ENCODE measurements at places on chromosomes 12 and 14.

DNA sequence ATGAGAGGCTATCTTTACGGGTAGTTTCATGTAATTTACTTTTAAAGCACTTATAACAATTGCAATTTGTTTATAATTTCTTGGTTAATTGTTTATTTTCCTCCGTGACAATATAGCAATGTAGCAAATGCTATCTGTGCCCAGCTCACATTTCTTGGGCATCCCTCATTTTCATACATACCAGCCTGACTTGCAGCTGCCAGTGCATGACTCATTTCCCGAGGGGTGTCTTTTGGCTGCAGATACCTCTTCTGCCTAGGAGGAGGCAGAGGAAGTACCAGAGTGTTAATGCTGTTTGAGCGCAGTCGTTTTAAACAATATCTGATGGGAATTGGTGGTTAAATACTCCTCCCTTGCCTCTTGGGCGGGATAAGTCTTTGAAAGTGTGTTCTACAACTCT, 104.2 kb upstream of the ABCD2 start:
- no peak for DNase-seq

GRCh38 chr12:65194949-65195348, 25.6 kb downstream of the LEMD3 start:
- no peak for DNase-seq

DNA sequence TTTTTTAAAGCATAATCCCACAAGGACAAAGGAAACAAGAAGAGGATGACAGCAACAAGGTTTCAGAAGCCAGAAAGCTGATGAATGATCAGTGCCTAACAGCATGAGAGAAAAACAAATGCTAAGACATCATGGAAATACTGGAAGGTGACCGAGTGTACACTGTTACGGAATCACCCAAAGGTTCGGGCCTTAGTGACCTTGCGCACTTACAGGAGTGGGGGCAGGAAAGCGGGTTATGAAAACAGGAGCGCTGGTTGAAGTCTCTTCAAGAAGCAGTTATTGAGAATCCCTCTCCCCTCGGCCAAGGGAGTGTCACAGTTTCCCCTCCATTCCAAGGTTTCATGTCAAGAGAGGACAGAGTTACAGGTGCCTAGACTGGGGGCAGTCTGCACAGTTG, 42.6 kb downstream of the SLC25A47 start:
- no peak for DNase-seq

- DNase-seq, result no peak
Measured at GRCh38 chr14:74846968-74847665, 28.8 kb downstream of the PROX2 start.

GRCh38 chr14:56807386-56808109, 2.7 kb downstream of the OTX2 start:
- no peak for DNase-seq

DNA sequence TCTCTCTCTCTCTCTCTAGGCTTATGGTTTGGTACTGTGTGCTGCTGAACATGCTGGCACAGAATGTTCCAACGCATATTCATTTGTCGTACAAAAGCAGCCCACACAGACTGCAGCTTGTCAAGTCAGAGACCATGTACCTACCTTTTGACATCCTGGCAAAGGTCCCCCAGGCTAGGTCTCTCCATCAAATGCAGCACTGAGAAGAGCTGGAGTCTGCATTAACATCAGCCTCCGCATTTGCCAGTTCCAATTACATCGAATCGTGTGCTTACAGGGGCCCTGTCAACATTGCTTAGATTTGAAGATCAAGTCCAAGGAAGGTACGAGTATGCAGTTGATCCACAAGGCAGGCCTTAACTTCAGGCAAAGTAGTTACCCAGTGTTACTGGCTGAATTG, 47.9 kb downstream of the GPR135 start:
- no peak for DNase-seq

- DNase-seq, result no peak
Measured at GRCh38 chr12:5507944-5508343, 76.0 kb downstream of the NTF3 start.

DNA sequence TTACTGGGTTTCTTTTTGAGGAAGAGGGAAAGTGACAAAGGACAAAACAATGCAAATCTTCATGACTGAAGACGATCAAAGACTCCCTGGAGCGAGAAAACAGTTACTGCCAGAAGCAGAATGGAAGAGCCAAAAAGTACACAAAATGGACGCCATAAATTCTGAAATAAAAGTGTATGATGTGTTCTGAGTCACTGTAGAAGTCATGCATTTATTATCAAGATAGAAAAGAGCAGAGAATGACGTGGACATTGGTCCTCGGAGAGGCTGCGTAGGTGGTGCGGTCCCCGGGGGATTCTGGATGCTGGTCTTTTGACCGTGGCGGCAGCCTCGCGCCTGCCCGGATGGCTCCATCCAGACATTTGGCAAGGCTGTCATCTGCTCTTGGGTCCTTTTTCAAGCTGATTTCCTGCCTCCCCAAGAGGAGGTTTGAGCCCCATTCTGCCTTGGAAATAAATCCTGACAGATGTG, 52.8 kb downstream of the C14orf132 start:
- DNase-seq, result no peak

All from stimulated activated CD8-positive, alpha-beta memory T cell treated with anti-CD3 and anti-CD28 coated beads, Interleukin-4, amount 100 ng/mL, for 4 hours (primary cell).